ENCODE measurements at places on chromosomes 2 and 18.

DNA sequence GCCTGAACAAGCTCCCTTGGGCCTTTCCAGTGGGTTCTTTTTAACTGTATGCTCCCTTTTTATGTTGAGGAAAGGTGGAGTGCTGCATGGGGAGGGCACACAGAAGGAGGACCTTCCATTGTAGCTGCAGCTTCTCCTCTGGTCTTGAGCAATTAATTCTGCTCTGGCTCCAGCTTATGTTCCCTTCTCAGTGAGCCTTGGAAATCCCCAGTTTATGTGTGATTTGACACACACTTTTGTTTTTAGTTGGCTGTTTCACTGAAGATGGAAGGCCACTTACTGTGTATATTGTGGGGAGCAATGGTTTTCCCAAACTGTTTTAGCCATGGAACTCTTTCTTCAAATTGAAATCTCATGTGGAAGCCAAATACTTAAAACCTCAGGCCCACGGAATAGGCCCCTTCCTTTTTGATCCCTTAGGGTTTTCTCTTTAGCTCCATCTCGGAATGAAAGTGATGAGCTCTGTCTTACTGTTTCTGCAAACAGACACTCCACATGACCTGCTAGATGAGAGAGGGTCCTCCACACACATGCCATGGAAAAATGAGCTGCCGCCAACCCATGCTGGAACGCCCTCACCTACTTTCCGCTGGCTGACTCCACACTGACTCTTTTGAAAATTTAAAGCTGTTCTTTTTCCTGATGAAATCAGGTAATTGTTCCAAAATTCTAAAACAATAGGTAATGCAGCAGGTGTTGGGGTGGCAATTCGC lies 280.9 kb upstream of the SIX2 start:
- no peak for DNase-seq

- no peak for DNase-seq
These were observed 27.8 kb downstream of the ANKRD62 start for GRCh38 chr18:12121175-12122042.

DNA sequence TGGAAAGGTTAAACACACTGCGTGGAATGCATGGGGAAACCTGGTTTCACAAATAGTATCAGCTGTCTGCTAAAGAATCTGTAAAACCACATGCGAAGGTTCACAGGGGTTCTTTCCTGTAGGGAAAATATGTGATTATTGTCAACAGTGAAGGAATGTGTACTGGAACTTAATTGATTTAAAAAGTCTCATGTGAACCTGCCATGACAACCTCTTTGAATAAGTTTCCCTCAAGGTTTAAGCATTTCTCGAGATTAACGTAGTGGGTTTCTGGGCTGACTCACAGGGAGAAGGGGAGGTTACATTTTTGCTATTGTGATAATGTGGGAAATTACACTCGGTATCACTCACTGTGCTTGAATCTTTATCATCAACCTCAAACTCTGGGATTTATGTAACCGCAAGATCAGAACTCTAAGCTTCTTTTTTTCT lies 28.2 kb upstream of the IL1R1 start:
- DNase-seq, result no peak

- no peak for DNase-seq
These were observed 63.5 kb upstream of the RPE start for GRCh38 chr2:209938906-209939305.

DNA sequence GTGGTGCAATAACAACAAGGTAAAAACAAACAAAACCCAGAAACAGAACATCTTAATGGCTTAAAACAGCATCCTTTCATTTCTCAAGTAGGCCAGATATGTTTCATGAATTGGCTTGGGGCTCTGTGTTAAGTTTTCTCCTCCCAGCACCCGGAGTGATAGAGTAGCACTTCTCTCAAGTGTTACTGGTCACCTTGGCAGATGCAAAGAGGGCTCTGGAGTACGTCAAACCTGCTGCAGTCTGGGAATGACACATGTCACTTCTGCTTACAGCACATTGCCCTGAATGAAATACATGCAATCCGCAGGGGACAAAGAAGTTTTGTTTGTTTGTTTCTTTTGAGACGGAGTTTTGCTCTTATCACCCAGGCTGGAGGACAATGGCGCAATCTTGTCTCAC lies 639.3 kb downstream of the CNTNAP5 start:
- DNase-seq, result no peak

Measured in stimulated activated CD4-positive, alpha-beta T cell treated with anti-CD3 and anti-CD28 coated beads, Interleukin-15, amount 100 ng/mL, for 1 hour (primary cell).